NCI-H187 treated with DMSO at 0.1 percent for 48 hours (cell line): ENCODE measurements at places on chromosomes 6 and 20.

GRCh38 chr6:39339868-39340550 is 17.5 kb upstream of the KCNK16 start:
- DNase-seq: peak; percentile 96

DNA sequence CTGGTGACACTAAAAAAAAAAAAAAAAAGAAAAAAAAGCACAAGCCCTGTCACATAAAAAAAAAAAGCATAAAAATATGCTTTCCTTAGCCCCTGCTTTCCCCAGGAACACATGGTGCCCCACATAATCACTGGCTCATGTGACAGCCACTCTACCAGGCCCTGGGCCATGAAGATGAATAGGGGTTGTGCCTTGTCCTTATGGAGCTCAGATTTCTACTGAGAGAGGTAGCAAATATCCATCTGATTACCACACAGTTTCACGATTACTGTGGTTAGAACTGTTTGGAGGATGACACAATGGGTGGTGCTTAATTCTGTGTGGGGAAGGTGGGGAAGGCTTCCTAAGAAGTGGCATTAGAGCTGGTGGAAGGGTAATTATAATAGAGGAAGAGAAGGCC is 9.3 kb downstream of the RAET1E start:
- peak; percentile 56 for DNase-seq

- no peak for DNase-seq
These were observed 24.7 kb upstream of the HINT3 start for GRCh38 chr6:125931733-125932450.

DNA sequence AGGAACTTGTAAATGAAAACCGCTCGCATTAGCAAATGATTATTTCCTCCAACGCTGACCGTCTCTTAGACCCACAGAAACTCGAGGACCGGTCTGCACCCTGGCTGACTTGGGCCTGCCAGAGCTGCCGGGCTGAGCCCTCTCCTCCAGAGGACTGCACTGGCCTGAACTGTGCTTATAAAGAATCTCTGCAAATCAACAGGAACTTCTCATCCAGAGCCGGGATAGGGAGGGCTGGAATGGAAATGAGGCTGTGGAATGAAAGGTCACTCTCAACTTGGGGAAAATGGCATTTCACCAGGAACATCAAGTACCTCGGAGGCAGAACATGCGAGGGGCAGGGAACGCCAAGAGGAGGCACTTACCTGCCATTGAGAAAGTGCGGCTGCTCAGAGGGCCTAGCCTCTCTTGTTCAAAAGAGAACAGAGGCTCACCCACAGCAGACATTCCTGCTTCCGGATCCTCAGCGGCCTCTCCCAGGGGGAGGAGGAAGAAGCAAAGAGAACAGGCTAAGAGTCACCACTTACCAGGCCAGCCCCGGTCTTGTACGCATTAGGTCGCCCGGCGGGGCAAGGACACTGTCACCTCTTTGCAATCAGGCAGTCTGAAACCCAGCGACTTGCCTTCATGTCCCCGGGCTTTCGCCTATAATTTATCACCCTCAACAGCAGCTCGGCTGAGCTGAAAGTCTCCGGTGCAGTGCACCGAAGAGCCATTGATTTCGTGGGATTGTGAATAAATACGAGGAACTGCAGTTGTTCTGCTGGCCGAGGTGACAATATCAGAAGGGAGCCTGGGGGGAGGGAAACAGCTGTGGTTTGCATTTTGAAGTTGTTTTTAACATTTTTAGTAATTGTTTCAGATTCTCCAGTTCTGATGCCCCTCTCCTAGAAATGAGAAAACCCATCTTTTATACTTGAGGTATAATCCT is 37.6 kb downstream of the ZMYND8 start:
- DNase-seq: peak; percentile 30

DNA sequence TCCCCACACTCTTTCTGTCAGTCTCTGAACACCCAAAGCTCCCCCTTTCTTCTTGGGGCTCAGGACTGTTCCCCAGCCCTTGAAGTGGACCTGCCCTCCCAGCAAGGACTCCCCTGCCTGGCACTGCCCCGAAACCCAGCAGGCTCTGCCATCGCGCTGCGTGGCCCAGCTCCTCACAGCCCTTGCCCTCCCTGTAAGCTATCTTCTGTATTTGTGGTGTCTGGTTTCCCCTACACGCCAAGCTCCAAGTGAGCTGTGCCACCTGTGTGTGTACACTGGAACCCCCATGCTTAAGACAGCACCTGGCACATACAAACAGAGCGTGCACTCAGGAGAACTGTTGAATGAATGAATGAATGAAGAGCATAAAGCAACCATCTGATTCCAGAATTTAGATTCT is 57.7 kb downstream of the TMEM242 start:
- peak; percentile 46 for DNase-seq
